D721Med (cell line): ENCODE measurements at places on chromosomes 3 and 15.

- peak; percentile 99 for DNase-seq
Measured at GRCh38 chr3:50542177-50543034, 25.1 kb downstream of the C3orf18 start.

DNA sequence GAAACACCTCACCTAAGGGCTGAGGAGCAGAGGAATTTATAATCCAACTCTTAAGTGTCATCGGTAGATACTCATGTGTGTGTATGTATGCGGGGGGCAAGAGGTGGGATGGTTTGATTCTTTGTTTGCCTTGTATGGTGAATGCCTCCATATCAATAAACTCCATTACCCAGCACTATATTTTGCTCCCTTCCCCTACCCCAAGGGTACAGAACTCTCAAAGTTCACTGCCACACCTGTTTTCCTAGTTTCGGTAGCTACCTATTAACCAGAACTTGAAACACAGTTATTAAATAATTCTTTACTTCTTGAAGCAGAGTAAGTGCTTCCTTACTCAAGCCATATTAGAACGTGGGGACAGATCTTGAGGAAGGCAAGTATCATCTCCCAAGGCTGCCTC, 400.8 kb upstream of the SUCLG2 start:
- no peak for DNase-seq

GRCh38 chr3:13866041-13866965, 13.6 kb downstream of the WNT7A start:
- DNase-seq, result no peak

DNA sequence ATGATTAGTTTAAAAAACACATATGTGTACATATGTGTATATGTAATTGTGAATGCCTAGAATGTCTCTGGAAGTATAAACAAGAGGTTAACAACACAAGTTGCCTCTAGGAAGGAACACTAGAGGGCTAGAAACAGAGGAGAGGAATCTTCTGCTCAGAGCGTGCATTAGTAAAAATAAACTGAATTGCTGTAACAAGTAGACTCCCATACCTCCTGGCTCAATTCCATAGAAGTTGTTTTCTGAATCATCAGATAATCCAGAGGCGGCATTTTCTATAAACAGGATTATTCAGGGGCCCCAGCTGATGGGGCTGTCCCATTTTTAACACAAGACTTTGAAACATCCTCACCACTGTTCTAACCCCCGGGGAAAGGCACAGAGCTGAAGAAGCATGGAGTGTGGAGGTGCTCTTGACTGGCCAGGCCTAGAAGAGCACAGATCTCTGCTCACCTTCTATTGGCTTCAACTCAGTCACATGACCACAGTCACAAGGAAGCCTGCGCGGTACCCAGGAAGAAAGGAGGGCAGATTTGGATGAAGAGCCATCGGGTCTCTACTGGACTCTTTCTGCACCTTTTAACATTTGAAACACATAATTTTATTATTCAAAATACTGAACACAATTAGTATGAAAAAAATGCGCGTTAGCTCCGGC, 145.7 kb downstream of the TLE3 start:
- DNase-seq, result no peak

DNA sequence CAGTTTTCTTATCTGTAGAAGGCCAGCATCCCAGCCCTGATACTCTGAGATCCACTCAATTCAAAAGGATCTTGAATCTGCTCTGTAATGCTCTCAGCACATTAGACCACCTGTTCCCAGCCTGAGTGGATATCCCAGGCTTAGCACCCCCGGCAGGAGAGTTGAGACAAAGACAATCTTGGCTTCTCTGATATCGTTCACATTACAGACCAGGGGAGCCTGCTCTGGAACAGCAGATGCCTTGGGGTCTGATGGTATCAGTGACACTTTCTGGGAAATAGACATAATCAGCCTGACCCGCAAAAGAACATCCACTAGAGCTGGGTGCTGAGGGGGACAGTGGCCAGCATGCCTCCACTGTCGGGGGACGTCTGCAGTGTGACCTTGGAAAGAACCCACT, 70.6 kb downstream of the BDH1 start:
- DNase-seq, result no peak

GRCh38 chr3:107283948-107284347, 93.3 kb upstream of the CCDC54 start:
- DNase-seq, result no peak

- DNase-seq, result no peak
Measured at GRCh38 chr15:77974098-77974414, 103.5 kb downstream of the TBC1D2B start.

- DNase-seq, result peak; percentile 41
Measured at GRCh38 chr15:85485956-85486567, 105.7 kb downstream of the AKAP13 start.

DNA sequence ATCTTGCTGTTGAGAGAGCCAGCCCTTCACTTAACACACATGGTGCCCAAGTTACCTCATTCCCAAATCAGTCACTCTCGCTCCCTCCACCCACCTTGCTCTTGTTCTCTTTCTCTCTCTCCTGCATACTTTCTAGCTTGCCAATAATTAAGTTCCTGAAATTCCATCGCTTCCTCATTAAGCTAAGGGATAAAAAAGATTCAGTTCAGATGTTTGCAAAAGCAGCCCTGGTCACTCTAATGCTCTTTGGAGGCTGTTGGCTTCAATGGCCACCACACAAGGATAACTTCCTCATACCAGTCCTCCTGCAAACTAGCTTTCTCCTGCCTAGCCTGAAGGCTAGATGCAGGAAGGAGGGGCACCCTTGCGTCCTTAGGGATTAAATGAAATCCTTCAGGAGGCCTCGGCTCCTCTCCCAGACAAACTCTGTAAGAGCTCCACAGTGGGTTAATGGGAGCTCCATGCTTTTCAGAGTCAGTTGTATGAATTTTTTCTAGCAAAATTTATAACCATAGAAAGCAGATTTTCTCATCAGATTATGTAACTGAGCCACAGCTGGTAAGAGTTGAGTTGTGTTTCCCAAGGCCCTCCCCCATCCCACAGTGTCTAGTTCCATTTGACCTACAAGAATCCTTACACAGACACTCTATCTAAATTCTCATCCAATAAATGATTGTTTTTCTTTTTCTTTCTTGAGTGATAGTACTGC, 176.6 kb upstream of the TRIM42 start:
- DNase-seq, result no peak

DNA sequence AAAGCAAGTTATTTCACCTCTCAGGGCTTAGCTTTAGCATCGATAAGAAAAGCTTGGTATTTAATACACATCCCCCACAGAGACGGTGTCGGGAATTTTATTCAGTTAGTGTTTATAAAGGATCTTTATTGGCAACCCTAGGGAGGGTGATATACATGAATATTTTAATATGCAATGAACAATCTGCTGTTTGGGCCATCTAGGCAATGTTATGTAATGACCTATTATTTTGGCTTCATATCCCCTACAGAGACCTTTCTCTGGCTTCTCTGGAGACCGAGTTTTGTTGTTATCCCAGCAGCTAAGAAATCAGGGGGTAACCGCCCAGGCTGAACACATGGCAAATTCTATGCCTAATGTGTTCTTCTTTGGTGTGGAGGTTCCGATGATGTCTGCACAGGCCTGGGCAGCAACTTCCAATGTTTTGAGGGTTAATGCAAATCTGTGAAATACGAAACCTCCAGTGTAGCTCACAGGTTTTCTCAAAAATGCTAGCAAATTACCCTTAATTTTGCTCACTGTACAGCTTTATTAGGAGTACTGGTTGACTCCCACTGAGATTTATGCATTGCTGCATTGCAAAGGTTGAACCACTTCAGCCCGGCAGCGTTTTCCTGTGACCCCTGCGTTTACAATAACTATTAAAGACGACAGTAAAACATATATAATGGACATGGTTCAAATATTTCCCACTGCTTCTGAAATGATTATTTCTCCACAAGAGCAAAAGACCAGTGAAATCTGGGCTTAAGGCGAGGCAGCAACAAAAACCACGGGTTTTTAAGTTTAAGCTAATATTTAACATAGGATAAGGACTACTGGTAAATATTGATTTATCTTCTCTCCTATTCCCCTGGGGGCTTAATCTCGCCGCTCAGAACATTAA, 298.3 kb upstream of the NR2E3 start:
- no peak for DNase-seq

GRCh38 chr3:52198643-52199608, 966 bp downstream of the ALAS1 start:
- DNase-seq, result no peak

GRCh38 chr3:24802614-24803013, 308.0 kb upstream of the THRB start:
- DNase-seq, result no peak

DNA sequence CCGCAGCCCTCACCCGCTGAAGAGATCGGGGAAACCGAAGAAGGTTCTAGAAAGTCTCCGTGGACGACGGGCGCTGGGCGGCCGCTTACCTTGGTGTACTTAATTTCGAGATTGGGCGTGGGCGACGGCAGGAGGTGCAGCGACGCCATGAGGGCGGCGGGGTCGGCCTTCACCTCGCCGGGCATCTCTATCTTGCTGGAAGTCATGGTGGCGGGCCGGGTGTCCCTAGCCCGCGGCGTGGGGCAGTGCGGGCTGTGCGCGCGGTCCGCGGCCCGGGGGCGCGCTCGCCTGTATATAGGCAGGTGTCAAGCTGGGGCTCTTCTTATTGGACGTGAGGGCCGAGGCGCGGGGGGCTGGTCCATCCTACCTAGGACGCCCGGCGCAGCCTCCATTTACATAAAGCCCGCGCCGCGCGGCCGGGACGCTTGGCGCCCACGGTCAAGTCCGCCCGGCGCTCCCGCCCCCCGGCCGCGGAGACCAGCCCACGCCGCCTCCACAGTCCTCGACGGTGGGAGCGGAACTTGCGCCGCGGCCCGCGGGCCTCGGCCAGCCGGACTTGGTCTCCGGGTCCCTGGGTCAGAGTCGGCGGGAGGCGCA, at the start of gene ALDH1A2:
Gene ALDH1A2, minus strand, starts transcription at position 267 of the 597 bp plus-strand sequence. Its CDS starts 61 bp downstream, at position 206.
- no peak for DNase-seq

DNA sequence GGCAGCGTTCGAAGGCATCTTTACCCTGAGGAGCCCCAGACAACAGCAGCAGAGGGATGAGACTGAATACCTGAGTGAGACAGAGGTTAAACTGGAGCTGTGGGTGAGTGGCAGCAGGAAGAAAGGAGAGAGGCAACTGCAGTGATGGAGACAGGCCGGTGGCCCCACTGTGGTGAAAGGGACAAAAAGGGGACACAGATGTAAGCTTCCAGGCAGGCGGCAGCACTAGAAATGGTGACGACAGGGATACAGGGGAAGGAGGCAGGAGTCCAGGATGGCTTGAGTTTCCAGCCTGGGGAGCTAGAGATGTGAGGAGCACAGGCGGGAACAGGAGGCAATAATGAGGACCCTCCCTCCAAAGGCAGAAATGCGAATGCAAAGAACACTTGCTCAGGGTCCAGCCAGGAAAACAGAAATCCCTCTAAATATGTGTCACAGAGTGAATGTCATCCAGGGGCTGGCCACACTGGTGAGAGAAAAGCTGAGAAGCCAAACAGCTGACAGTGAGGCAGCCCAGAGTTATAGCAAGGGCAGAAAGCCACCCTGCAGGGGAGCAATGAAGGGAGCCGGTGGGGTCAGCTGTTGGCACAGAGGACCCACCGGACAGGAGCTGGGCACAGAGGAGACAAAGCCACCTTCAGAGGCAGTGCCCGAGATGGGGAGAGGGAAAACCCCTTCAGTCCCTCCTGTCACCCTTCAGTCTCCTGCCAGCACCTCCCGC, 70.1 kb downstream of the TBC1D2B start:
- no peak for DNase-seq

- DNase-seq, result no peak
Measured at GRCh38 chr3:77079988-77080610, 40.2 kb downstream of the ROBO2 start.

DNA sequence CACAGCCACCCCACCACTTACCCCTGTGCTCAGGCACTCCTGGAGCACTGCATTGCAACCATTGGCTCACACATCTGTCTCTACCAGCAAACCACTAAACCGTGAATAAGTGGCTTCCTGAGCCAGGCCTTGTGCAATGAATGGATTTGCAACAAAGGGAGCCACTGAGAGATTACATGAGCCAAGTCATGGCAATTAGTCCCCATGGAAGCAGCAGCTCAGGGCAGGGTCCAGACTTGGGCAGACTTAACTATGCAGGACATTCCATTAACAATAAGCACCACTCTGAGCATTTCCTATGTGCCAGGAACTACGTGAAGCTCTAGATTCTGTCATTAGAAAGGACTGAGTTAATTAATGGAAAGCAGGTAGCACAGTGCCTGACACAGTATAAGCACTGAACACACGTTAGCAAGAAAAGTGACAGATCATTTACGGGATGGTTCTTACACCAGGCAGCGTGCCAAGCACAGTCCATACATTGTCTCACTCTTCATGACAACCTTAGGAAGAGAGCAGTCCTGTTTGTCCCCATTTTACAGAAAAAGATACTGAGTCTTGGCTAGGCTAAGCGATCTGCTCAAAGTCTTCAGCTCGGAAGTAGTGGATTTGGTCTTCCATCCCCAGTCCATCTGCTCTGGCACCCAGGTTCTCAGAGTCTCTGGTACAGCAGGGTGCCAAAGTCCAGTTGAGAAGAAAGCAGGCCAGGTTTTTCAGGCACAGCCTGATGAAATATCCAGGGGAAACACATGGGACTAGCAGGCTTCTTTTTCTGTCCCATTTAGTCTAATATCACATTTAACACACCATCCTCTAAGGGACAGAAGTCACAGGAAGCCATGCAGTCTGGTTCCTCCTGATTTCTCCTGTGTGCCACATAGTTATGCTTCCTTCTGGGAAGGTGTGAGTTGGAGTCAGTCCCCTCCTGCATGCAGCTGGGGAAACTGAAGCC, 44.1 kb downstream of the LIPC start:
- DNase-seq, result no peak

DNA sequence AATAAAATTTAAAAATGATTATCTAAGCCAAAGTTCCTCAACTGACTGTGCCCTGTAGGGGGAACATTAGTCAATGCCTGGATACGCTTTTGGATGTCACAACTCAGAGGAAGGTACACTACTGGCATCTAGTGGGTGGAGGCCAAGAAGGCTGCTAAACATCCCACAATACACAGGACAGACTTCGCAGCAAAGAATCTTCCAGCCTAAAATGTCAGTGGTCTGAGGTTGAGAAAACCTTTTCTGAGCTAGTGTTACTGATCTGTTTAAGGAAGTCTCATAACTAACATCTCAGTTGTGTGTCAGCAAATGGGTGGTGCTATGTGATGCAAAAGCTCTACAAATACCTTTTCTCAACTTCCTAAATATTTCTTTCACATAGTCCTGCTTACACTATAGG, 20.9 kb upstream of the LDHAL6B start:
- DNase-seq, result no peak

- no peak for DNase-seq
Measured at GRCh38 chr3:167811031-167811430, 75.5 kb downstream of the SERPINI1 start.

- no peak for DNase-seq
Measured at GRCh38 chr3:155270063-155270462, 23.4 kb downstream of the STRIT1 start.

DNA sequence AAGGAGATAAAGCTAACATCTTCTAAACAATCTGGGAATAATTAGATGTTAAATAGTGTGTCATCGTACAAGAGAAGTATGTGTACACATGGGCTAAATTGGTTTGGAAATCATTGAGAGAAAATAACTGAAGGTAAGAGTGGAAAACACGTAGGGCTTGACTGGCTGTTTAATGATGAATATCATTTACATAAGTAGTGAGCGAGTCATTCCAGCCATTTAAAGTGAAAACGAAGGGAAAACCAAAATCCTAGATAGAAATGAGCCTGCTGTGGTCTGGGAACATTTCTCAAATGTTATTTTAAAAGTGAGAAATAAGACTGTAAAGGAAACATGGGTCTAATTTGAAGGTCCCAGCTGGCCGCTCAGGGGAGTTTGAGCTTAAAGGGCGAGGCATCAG, 41.9 kb upstream of the KCNMB2 start:
- DNase-seq, result no peak

GRCh38 chr3:172073262-172073915, 34.0 kb downstream of the FNDC3B start:
- no peak for DNase-seq

GRCh38 chr3:71101626-71102025, 481.9 kb downstream of the FOXP1 start:
- no peak for DNase-seq
